ENCODE measurements at places on chromosomes 11 and 22.

DNA sequence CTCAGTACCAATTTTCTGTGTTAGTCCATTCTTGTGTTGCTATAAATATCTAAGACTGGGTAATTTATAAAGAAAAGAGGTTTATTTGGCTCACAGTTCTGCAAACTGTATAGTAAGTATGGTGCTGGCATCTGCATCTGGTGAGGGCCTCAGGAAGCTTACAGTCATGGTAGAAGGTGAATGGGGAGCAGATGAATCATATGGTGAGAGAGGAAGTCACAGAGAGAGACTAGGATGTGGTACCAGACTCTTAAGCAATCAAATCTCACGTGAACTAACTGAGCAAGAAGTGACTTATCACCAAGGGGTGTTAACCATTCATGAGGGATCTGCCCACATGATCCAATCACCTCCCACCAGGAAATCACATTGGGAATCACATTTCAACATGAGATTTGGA, 60.8 kb upstream of the ZBED5 start:
- DNase-seq: no peak

DNA sequence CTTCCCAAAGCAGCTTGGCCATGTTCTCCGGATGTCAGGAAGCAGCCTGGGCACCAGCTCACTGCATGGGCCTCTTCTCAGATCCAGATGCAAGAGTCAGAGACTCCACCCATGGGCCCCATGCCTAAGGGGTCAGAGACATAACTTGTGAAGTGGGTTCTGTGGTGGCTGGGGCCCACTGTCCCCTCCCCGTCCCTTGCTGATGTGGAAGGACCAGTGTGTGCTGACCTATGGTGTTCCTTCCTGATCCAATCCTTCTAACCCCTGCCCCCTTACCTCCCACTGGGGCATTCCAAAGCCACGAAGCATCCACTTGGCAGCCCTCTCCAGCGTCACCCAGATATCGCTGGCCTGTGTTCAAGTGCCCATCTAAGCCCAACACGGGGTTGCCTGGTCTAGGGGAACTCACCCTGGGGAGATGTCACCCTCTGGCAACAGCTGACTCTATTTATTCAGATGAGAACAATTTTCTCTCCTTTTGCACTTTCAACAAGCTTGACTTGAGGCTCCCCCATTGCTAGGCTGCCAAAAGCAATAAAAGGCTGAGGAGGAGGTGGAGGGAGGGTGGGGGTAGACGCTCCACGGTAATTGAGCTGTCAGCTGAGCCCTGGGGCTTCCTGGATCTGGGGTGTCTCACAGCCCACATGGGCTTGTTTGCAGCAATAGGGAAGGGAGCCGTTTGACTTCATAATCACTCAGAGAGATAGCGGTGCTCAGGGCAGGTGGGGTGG, 158.5 kb downstream of the ADAMTS15 start:
- DNase-seq: no peak

- DNase-seq: no peak
Observed at GRCh38 chr11:112626731-112627130, 334.5 kb upstream of the NCAM1 start.

DNA sequence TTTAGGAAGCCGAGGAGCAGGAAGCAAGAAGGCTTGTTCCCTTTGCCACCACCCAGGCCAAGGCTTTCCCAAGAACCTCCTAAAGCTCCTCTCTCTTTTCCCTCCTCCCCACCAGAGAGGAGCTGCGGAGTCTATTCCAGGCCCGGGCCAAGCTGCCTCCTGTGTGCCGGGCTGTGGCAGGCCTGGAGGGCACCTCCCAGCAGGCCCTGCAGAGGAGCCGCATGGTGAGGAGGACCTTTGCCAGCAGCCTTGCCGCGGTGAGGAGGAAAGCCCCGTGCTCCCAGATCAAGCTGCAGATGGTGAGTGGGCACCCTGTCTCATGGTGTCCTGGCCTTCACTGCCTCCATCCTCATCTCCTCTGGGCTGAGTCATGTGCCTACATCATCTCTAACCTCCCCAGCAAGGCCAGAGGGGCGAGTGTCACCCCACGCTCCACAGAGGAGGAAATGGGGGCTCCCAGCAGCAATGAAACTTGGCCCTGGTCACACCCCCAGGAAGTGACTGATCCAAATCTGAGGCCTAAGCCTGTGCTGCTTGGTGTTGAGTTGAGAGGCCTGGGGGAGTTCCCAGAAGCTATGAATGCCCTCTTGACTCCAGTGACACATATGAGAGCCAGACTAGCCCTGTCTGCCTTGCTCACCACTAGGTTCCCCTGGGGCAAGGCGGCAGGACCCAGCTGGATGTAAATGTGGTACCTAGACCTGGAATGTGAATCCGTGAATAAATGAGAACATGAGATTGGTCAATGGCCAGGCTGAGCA, 104.2 kb downstream of the MYO18B start:
- DNase-seq: no peak

DNA sequence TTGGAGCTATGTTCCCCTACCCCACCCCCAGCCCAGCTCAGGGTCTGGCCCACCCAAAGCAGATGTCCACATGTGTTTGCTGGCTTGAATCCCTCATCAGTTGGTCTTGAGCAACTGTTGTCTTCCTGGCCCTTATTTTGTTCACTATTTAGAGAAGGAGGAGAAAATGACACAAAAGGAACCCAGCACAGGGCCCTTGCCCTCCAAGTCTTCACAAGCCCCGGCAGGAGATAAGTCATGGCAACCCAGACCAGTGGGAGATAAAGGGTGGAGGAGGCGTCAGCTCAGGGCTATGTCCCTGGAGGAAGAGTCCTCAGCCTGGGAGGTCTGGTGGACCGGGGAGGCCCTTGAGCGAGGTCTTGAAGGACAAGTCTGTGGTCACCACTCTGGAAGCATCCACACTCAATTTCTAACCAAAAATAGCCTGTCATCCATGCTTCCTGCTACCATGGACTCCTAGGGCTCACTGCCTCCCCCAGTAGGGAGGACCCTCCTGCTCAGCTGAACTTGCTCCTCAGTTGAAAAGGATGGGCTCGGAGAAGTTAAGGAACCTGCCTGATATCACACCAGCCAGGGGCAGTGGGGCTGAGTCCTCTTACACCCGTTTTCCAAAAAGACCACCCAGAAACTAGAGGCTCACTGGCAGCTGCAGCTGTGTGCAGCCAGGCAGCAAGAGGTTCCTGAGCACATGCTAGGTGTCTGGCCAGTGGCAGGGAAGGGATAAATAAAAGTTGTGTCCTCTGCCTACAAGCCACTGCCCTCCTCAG, 1.8 kb upstream of the RAB3IL1 start:
- no peak for DNase-seq

- no peak for DNase-seq
Observed at GRCh38 chr11:61912991-61913698, 4.2 kb downstream of the RAB3IL1 start.

- no peak for DNase-seq
Observed at GRCh38 chr11:119262668-119263351, 54.1 kb downstream of the MCAM start.

DNA sequence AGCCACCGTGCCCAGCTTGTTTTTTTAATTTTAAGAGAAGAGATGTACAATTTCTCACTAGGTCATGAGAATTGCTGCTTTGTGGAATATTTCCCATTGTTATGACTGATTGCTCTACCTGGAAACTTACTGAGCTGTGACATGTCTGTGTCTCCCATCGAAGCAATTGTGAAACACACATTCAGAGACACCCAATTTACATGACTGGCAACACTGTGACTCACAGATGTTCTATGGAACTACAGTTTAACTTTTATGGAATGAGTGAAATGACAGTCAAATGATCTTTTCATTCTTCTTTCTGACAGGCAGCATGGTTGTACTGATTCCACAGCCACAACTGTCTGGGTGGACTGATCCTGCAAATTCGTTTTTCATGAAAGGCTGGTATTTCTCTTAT, 32.3 kb downstream of the ELF5 start:
- no peak for DNase-seq

GRCh38 chr11:41980741-41981140, 521.3 kb upstream of the LRRC4C start:
- no peak for DNase-seq

- no peak for DNase-seq
Observed at GRCh38 chr11:94545264-94546161, 1.8 kb downstream of the FUT4 start.

- DNase-seq: no peak
Observed at GRCh38 chr11:120270386-120270785, 30.4 kb downstream of the POU2F3 start.

- no peak for DNase-seq
Observed at GRCh38 chr11:112615238-112615637, 346.0 kb upstream of the NCAM1 start.

GRCh38 chr11:31655483-31655882, 145.9 kb downstream of the ELP4 start:
- no peak for DNase-seq

- no peak for DNase-seq
Observed at GRCh38 chr11:118670063-118670462, 9.4 kb downstream of the TREH start.

- DNase-seq: no peak
Observed at GRCh38 chr11:68118706-68119448, 2.3 kb downstream of the CHKA start.

DNA sequence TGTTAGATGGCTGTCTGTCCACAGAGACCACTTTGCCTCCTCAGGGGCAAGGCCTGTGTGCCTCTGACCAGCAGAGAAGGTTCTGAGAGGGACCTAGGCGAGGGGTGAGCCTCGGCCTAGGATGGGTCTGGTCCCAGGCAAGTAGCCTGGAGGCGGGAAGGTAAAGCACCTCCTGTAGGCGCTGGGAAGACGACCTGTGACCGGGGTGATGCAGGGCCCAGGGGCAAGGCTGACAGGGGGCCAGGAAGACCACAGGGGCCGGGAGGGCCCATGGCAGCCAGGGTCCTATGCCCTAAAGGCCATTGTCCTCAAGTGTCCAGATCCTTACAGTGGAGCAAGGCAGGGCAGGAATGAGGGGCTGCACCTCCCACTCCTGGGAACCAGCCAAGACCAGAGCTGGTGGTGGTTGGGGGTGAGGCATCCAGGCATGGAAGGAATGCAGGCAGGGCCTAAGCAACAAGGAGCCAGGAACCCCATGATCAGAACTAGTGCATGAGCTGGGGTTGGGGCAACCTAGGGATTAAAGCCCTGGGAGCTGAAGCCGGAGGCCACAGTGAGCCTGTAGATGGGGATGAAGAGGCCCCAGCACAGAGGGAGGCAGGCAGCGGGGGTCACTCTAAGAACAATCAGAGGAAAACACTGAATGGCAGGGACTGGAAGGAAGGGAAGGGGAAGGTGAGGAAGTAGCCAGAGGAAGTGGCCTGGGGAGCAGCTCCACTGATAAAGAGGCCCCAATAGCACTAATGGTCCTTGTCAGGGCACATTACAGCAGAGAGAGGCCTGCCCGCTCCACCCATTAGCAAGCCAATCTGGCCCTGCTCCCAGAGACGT, 32.9 kb upstream of the KLHL35 start:
- DNase-seq: no peak

DNA sequence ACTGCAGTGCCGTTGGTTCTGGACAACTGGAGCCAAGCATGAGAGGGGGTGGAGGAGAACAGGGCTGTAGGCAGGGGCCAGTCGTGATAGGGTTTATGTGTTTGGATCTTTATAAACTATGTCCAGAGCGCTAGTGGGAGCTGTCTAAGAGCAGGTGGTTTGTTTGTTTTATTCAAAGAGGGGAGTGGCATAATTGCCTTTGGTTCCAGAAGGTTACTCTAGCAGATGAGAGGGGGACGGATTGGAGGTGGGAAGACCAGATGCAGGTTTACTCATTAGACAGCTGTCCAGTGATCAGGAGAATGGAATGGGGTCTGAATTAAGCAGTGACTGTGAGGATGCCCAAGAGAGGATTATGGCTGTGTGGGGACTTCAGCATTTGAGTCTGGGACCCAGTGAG, 109.3 kb upstream of the TBCEL start:
- no peak for DNase-seq

GRCh38 chr22:38864361-38865191, 7.4 kb downstream of the CBX6 start:
- DNase-seq: no peak

DNA sequence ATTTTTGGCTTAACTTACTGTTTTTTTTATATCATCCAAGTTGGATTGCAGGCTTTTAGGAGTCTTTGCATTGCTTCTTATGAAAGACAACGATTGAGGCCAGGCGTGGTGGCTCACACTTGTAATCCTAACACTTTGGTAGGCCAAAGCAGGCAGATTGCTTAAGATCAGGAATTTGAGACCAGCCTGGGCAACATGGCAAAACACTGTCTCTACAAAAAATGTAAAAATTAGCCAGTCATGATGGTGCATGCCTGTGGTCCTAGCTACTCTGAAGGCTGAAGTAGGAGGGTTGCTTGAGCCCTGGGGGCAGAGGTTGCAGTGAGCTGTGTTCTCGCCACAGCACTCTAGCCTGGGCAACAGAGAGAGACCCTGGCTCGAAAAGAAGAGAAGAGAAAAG, 56.6 kb downstream of the BID start:
- DNase-seq: no peak

GRCh38 chr22:35840302-35840739, 122.6 kb downstream of the APOL5 start:
- DNase-seq: peak; percentile 61

GRCh38 chr11:31779374-31779791, 31.7 kb downstream of the PAX6 start:
- no peak for DNase-seq
